Epithelial cell of prostate (primary cell): ENCODE measurements at places on chromosomes 3 and 15.
A peak's percentile ranks its signal among the peaks of the same experiment; 100 is the strongest.

DNA sequence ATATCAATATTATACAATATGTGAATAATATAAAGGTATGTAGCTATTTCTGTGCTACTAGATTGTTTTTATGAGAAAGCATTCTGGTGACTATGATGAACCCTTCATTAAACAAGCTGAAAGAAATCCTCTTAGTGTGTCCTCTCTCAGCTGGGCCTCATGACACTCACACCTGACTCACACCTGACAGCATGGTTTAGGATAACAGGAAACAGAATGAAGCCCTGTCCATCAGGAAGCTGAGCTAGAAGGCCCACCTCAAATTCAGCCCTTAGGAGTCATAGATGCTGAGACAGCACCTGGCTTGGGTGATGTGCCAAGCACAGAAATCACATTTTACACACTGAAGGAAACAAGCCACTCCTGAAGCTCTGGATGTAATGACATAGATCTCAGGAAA, 30.8 kb downstream of the CHCHD4 start:
- peak; percentile 67 for DNase-seq

GRCh38 chr3:23312866-23313265, 109.7 kb downstream of the UBE2E2 start:
- DNase-seq, result no peak

GRCh38 chr3:150527464-150528255, 18.6 kb downstream of the SERP1 start:
- DNase-seq, result no peak

DNA sequence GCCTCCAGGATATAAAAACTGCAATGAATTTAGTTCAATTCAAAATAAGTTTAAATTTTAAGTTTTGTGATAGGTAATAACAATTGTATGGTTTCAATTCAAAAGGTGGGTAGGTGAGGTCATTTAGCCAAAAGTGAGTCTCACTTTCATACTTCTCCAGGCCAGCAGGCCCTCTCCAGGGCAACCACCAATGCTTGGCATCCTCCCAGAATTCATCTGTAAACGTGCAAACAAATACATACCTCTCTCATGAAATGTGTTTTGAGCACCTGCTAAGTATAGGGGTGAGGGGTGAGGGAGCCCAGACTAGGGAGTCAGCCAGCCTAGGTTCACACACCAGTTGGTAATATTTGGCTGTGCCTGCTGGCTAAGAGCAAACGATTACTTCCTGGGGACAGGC, 22.0 kb upstream of the RBSN start:
- no peak for DNase-seq

DNA sequence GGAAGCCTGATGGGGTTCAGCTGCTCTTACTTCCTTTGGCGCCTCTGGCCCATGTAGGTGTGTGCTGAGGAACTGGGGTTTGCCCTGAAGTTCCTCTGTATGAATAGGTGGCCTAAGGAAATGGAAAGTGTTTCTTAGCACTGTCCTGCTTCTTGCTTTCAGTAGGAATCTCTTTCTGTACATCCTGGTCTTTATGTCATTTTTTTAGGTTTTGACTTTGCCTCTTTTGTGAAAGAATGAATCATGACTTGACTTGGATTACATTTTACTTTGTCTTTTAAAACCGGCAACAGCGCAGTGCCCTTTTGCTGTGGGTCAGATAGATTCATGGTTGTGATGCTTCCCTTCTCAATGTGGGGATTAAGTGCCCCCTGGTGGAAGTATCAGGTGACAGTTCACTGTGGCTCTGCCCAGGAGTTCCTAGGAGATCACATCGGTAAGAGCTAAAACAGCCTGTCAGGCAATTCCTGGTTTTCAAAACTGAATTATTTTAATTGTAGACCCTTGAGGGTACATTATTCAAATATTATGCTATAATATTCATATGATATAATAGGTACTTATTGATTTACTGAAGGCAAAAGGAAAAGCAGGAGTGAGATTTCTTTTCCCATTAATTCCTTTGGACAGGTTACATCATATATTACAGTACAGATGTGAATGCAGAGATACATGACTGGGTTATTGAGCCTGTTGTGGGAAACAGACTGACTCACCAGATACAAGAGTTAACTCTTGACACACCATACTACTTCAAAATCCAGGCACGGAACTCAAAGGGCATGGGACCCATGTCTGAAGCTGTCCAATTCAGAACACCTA, 95.4 kb downstream of the HCN4 start:
- DNase-seq, result no peak

- no peak for DNase-seq
These were observed 87.6 kb upstream of the WNT5A start for GRCh38 chr3:55574671-55575070.

- peak; percentile 33 for DNase-seq
These were observed 691.7 kb upstream of the CBLB start for GRCh38 chr3:106560451-106560966.

GRCh38 chr15:95973566-95974256, 356.8 kb upstream of the NR2F2 start:
- DNase-seq, result no peak

- no peak for DNase-seq
These were observed 385.7 kb downstream of the CNTN4 start for GRCh38 chr3:2484162-2485026.

- DNase-seq, result no peak
These were observed 48.1 kb upstream of the THUMPD3 start for GRCh38 chr3:9314796-9315195.

- no peak for DNase-seq
These were observed 152.8 kb upstream of the TLE3 start for GRCh38 chr15:70250208-70251201.

DNA sequence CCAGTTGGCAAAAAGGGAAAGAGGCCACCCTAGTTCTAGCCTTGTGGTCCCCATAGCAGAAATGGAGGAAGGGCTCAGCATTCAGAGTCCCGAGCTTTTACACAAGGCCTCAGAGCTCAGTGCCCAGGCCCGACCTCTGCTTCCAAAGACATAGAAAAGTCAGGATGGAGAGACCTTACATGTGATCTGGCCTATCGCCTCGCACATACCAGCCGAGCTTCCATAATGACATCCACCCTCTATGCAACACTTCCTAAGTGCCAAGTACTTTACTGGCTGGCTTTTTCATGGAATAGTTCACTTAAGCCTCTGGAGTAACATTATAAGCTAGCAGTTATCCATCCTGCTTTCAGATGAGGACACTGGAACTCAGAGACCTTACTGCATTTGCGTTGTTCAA, 275.9 kb downstream of the FAM43A start:
- no peak for DNase-seq

DNA sequence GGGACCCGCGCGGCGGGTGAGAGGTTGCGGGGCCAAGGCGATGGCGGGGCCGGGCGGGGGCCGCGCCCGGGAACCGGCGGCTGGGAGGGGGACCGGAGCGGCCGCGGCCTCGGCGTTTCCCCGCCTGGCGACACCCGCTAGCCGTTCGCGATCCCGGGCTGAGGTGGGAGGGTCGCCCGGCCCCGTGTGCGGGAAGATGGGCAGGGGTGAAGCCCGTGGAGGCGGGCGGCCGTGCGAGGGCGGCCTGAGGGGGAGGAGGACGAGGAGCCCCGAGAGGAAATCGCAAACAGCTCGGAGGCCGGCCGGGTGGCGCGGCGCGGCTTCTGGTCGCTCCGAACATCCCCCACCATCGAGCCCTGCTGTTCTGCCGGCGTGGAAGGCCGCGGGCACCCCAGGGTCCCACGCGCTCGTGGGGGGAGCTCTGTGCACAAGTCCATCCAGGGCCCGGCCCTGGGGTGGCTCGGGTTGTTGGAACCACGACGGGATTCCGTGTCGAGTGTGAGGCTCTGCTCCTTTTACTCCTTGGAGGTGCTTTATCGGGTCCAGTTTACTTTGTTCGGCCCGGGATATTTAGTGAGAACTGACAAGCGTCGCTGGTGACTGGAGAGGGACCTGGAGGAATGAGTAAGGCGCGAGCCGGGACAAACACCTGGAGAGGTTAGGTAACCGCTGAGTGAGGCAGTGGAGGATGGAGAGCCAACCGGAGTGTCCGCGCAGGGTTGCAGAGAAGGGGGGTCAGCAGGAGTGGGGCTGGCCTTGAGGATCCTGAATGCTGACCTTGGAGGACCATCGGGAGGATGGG, 728 bp downstream of the CRTC3 start:
- no peak for DNase-seq

DNA sequence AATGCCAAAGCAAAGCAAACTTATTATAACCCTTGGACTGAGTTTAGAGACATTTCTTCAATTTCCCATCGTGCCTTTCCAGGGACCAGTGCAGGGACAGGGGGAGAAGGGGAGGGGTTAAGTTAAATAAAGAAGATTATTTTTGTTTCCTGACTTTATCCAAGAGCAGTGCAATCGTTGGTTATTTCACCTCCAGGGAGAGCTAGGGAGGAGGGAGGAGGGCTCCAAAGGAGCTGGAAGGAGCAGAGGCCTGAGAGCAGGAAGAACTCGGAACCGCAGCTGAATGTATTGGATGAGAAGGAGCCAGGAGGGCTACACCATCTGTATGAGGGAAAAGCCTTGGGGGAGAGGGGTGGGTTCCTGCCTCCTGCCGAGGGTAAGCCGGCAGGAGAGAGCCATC, 20.7 kb downstream of the HAPLN3 start:
- no peak for DNase-seq

- no peak for DNase-seq
These were observed 120.1 kb upstream of the NMNAT3 start for GRCh38 chr3:139797724-139798343.

- DNase-seq, result no peak
These were observed 110.0 kb upstream of the PLSCR5 start for GRCh38 chr3:146715170-146715569.

- DNase-seq, result no peak
These were observed 145.5 kb upstream of the UMPS start for GRCh38 chr3:124584552-124585391.

DNA sequence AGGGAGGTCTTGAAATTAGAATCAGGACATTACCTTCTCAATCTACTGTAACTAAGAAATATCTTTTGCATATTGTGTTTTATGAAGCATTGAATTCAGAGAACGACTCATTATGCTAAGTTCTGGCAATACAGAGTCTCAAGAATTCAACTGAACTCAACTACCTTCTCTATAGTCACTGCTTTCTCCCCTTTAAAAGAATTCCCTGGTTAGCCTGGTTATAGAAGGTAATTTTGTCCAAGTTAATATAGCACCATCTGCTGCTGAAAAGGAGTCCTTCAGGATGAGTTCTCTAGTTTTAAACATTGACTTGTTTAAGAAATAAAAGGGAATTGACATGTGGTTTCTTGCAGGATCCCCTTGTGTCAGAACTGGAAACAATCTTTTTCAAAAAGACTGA, 60.2 kb downstream of the IL16 start:
- no peak for DNase-seq

DNA sequence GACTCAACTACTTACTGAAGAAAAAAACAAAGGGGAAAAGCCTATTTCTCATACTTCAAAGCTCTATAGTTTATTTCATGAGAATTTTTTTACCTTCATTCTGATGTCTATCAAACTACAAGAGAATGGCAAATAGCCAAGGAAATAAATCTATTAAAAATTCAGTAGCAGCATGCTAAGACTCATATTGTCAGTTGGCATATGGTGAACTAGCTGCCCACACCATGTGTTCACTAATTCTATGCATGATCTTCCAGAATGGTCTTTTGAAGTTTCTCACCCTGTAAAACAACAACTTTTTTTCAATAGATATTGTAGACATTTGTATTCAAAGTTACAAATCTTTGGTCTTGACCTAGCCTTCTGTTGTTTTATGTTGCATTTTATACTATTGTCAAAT, 386.2 kb downstream of the RSL24D1 start:
- DNase-seq, result no peak

- DNase-seq, result no peak
These were observed 10.4 kb downstream of the PEAK1 start for GRCh38 chr15:77409259-77410156.

- no peak for DNase-seq
These were observed 17.9 kb downstream of the NR2F2 start for GRCh38 chr15:96348112-96349027.

DNA sequence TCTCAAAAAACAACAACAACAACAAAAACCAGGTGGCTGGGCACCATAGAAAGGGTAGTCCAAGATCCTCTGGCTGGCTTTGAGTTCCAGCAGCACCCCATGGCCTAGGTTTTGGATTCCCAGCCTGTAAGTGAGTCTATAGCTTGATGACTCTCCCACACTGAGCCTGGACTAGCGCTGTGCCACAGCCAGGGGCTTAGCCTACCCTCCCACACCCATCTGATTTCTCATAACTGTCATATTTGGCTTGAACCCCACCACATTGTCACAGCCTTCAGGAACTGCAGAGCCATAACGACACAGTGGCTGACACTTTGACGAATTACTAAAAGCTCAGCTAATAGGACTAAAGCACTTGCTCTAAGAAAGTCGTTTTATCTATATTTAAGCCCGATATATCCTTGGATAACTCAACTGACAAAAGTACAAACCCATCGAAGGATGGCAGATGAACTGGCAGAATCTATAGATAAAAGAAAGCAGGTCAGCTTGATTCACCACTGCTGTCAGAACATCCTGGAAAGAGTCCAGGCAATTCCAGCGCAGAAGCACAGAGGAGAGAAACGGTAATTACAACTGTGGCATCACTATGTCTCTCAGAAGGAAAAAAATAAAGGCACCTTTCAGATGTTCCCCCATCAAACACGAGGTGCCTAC, 62.1 kb downstream of the HOMER2 start:
- no peak for DNase-seq

DNA sequence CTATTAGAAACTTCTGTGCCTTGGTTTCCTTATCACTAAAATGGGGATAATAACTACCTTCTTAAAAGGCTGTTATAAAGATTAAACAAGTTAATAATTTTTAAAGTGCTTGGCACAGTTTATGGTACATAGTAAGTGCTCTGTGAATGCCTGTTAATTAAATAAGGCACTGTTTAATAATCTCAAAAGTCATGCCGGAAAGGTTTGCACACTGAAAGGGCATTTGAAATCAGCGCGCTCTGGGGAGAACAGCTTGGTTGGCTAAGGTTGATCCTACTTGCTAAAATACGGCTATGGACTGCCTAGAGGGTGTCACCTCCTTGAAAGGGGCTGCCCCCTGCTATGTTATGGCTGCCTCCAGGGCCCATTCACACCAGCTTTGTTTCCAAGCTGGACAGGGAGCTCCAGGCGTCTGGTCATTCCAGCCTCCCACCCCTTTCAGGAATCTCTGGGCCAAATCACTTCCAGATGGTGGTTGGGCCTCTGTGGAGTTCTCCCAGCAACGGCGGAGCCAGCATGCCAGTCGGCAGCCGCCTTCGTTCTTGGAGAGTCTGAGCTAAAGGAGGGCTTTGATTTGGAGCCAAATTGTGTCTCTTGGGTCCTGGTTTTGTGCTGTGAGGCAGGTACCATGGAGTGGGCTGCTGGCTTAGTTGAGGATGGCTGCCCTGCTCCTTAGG, 5.9 kb downstream of the FLNB start:
- DNase-seq, result no peak

DNA sequence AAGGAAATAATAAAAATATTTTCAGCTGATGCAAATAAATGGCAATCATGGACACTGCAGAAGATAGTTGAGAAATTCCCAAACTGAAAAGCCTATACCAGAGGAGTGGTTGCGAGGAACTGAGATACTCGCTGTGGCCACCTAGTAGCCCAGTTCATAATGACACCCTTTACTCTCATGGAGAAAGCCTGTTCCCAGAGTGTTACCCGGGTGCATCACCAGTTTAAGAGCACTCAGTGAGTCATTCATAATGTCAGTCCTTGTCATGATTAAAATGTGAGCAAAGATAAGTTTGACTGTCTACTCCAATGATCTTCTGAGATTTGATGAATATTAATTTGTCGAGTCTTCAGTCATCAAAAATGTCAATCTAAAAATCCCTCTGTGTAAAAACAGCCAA, 138.4 kb upstream of the LRRC3B start:
- no peak for DNase-seq
